ENCODE measurements at places on chromosomes 6 and 20. TPM values are rescaled to one million over a fixed set of nuclear protein-coding genes. Genes with fewer than 3 reads are reported as not detected.

Gene FNDC11
- total RNA-seq: 0.89 TPM

Gene PTCHD4
- 5.9 TPM for total RNA-seq

Gene ZNF318
- total RNA-seq: 6.5 TPM

Gene HS3ST5
- total RNA-seq: not detected

Gene HSPA12B
- total RNA-seq: not detected

Gene CALHM5
- total RNA-seq: 6.1 TPM

Gene BANF2
- not detected for total RNA-seq

Gene SRSF6
- 35.0 TPM for total RNA-seq

Gene SLC22A2
- total RNA-seq: 0.23 TPM

Gene SLC13A3
- total RNA-seq: 1.5 TPM

Gene TREML1
- total RNA-seq: not detected

Gene FAM217A
- total RNA-seq: not detected

Gene KCNK15
- 0.09 TPM for total RNA-seq

Gene ADTRP
- total RNA-seq: 4.9 TPM

Gene KIFC1
- total RNA-seq: 1.2 TPM

Gene ALDH5A1
- 0.69 TPM for total RNA-seq

Gene ZNF311
- total RNA-seq: 1.5 TPM

Gene ULBP3
- total RNA-seq: 4.5 TPM

Gene RIPOR3
- 1.2 TPM for total RNA-seq

Gene PRKN
- total RNA-seq: 0.30 TPM

Gene MOG
- total RNA-seq: not detected

Gene GGTLC1
- total RNA-seq: not detected

Gene HAO1
- not detected for total RNA-seq

Gene EGFL8
- 1.4 TPM for total RNA-seq

Gene BRPF3
- total RNA-seq: 13.4 TPM

Gene PKIB
- 5.9 TPM for total RNA-seq

Gene EYA4
- total RNA-seq: not detected

Gene USP49
- 3.1 TPM for total RNA-seq

Gene RIMS4
- not detected for total RNA-seq

Gene GLO1
- 91.2 TPM for total RNA-seq

Gene CDC25B
- 18.8 TPM for total RNA-seq

Gene SEL1L2
- not detected for total RNA-seq

Gene BPIFA1
- not detected for total RNA-seq

Gene LY6G6D
- not detected for total RNA-seq

Data from smooth muscle cell of the umbilical artery (primary cell).